Progenitor cell of endocrine pancreas (in vitro differentiated cells): ENCODE measurements at places on chromosomes 16 and 17. TPM values are rescaled to one million over a fixed set of nuclear protein-coding genes. Genes with fewer than 3 reads are reported as not detected.

GRCh38 chr16:58096249-58096648, 32.9 kb downstream of the CFAP20 start:
- H3K4me1 ChIP-seq: no peaks in the 10 kb centered on the region
- peaks cover 13% of the 10 kb centered on the region for H3K27me3 ChIP-seq
- H3K4me3 ChIP-seq: no peak overlapping the region

DNA sequence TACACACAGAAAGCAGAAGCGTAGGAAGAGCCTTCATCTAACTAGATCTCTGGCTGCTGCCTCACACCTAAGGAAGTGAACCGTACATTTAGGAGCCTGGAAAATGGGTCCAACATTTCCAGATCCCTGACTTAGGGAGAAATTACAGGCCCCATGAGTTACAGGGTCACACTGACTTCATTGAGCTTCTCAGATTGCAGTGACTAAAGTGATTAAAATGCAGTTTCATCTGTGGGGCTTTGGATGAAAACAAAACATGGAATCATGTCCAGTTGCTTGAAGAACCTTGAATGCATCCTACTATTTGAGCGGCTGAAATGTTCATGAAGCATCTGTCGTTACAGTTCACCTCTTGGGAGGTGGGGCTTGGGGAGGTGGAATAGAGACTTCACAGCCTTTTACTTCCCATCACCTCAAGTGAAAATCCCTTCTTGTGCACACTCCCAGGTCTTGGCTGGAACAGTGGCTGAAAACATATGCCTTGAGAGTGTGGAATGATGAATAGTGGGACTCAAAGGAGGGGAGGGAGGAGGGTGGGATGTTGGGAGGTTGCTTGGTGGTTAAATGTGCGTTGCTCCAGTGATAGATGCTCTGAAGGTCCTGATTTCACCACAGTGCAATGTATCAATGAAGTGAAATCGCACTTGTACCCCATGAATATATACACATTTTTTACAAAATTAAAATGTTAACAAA, 19.7 kb downstream of the TEKT3 start:
- H3K27me3 ChIP-seq: peaks cover 5% of the 10 kb centered on the region
- H3K4me3 ChIP-seq: no peak overlapping the region
- no peaks in the 10 kb centered on the region for H3K4me1 ChIP-seq
- DNase-seq: no peak
- H3K27ac ChIP-seq: no peak overlapping the region

DNA sequence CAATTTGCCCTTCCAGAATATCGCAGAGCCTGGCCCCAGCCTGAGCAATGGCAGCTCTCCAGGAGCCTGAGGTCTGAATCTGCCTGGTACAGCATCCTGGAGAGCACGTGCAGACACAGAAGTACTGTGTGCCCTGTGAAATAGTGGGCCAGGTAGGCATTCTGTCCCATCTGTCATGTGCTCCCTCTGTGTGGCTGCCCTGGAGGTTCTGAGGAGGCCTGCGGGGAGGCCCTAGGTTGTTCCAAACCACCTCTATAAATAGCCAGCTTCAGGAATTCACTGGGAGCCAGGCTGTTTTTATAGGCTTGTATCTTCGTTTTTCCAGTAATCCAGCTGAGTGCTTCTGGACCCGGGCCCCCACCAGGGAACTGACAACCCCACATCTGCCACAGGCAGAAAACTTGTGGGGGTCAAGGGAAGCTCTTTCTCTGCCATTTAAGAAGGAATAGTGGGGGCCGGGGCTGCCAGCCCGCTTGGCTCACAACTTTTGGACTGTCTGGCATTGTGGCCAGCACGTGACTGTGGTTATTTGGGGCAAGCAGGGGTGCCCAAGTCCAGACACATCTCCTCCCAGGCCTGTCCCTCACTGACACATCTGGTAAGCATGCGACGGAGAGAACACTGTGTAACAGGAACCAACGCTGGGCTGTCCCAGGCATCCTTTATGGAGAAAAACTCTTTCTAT, 356.3 kb upstream of the TNRC6C start:
- no peak overlapping the region for H3K4me3 ChIP-seq
- H3K4me1 ChIP-seq: no peaks in the 10 kb centered on the region

- H3K4me3 ChIP-seq: no peak overlapping the region
- peaks cover 12% of the 10 kb centered on the region for H3K4me1 ChIP-seq
Measured at GRCh38 chr16:74291577-74292208, 4.9 kb upstream of the PSMD7 start.

DNA sequence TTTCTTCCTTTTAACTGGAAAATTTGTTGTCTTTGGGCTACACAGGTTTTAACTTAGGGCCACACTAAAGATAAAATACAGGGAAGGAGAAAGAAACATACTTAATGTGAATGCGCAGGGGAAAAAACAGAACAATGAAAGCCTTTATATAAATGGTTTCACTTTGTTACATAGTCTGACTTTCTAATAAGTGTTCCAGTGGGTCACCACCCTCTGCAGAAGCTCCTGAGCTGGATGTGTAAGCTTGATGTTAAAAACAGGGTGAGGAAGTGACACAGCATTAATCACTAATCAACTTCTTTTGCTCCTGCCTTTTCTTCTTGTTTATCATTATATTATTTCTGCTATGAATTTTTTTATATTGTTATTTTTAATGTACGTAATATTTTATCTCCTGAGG, 445.6 kb upstream of the CA10 start:
- H3K4me3 ChIP-seq: no peak overlapping the region
- no peak for DNase-seq
- no peaks in the 10 kb centered on the region for H3K27me3 ChIP-seq
- H3K4me1 ChIP-seq: peaks cover 11% of the 10 kb centered on the region
- H3K27ac ChIP-seq: no peak overlapping the region

DNA sequence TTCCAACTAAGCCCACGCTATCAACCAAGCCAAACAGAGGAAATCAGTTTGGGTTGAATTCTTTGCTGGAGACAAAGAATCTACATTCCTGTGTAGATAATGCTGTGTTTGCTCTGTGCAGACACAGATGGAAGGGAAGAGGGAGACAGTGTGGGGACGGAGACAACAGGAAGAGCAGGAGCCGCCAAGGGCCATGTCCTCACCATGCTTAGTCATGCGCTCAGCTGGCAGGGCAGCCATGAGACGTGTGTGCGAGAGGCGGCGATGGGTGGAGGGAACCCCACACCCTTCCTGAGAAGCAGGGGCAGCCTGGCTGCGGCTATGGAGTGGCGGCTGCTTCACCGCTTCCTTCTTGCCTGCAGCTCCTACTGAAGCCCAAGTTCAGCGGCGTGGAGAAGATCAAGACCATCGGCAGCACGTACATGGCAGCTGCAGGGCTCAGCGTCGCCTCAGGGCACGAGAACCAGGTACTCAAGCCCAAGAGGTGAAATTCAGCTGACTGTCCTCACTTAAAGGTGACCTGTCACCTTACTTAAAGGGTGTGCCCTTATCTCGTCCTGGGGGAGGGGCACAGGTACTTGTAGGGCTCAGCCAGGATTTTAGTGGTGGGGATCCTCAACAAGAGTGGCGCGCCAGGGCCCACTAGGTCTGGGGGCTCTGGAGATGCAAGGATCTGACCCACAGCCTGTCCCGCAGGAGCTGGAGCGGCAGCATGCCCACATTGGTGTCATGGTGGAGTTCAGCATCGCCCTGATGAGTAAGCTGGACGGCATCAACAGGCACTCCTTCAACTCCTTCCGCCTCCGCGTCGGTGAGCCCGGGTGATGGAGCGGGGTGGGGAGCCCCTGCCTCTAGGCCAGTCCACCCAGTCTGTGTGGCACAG, 47.5 kb downstream of the ADCY7 start:
- peaks cover 17% of the 10 kb centered on the region for H3K4me1 ChIP-seq
- peak overlapping the region; percentile 88 for H3K27ac ChIP-seq
- H3K27me3 ChIP-seq: no peaks in the 10 kb centered on the region

The B4GALNT2 gene
- total RNA-seq: 0.07 and 0.11 TPM in 2 replicates

DNA sequence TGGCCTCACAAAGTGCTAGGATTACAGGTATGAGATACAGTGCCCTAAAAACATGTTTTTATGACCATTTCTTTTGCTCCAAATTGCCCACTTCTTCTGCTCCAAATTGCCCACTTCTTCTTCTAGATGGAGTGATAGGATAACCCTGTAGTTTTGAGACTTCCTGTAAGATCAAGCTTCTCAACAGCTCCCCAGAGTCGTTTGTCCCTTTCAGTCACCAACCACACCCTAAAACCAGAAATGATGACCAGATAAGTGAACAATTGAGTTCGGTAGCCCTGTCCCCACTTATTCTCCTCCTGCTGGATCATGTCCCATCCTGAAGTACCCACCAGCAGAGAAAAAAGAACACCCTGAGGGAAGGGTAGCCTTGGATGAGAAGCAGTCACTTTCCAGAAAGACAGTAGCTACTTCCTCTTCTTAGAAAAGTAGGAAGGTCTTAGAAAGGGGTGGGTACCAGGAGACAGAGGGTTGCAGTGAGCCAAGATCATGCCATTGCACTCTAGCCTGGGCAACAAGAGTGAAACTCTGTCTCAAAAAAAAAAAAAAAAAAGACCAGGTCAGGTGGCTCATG, 2.5 kb downstream of the ODAD4 start:
- peaks cover 15% of the 10 kb centered on the region for H3K4me1 ChIP-seq
- no peak overlapping the region for H3K27ac ChIP-seq
- H3K4me3 ChIP-seq: no peak overlapping the region
- no peaks in the 10 kb centered on the region for H3K36me3 ChIP-seq

GRCh38 chr17:78675316-78675616, 98.1 kb upstream of the DNAH17 start:
- H3K36me3 ChIP-seq: peaks cover 21% of the 10 kb centered on the region
- H3K4me3 ChIP-seq: no peak overlapping the region
- H3K4me1 ChIP-seq: peaks cover 3% of the 10 kb centered on the region
- H3K27me3 ChIP-seq: no peaks in the 10 kb centered on the region

The SALL1 gene
- total RNA-seq: 11.0 and 12.8 TPM in 2 replicates

DNA sequence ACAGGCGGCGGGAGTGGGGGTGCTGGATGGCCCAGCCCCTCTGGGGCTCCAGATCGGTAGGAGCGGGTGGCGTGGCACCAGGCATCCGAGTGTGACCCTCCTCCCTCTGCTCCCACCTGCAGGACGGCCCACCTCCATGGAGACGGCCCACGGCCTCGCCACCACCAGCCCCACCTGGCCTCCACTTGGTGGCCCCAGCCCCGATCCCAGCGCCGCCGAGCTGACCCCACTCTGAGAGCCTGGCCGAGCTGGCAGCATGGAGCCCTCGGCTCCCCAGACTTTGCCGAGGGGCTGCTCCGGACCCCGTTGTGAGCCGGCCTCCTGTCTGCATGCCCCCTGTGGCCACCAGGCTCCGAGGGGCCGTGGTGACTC, 4.7 kb upstream of the NUDT16L1 start:
- H3K27me3 ChIP-seq: no peaks in the 10 kb centered on the region
- no peak for DNase-seq
- no peak overlapping the region for H3K27ac ChIP-seq

GRCh38 chr17:1762901-1763898, 1.3 kb downstream of the SERPINF1 start:
- peaks cover 27% of the 10 kb centered on the region for H3K4me1 ChIP-seq
- no peak for DNase-seq
- no peaks in the 10 kb centered on the region for H3K27me3 ChIP-seq
- H3K27ac ChIP-seq: peak overlapping the region; percentile 92
- peak overlapping the region; percentile 84 for H3K4me3 ChIP-seq
- peaks cover 5% of the 10 kb centered on the region for H3K36me3 ChIP-seq

DNA sequence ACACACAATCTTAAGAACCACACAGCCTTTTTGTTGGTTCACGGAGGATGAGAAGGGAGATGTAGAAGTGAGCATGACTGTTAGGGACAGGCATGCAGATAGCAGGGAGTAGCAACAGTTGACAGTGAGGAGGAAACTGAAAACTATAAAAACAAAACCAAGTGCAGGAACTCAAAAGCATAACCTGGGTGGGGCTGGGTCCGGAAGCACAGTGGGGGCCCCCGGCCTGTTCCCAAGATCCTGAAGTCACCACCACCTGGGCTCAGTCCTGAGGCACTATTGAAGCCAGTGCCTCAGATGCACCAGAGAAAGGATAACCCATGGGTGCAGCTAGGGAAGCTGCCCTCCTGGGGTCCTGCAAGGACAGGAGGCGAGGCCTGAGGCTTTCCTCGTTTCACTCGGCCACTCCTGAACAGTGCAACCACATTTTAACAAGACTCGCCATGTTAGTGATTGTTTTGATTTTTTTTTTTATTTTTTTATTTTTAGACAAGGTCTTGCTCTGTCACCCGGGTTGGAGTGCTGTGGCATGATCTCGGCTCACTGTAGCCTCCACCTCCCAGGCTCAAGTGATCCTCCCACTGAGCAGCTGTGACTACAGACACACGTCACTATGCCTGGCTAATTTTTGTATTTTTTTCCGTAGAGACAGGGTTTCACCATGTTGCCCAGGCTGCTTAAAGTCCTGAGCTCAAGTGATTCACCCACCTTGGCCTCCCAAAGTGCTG, 27.7 kb upstream of the CBX4 start:
- DNase-seq: no peak
- peaks cover 21% of the 10 kb centered on the region for H3K27me3 ChIP-seq
- no peaks in the 10 kb centered on the region for H3K36me3 ChIP-seq
- no peaks in the 10 kb centered on the region for H3K4me1 ChIP-seq

The RCVRN gene
- not detected in 2 replicates for total RNA-seq

The FBXL20 gene
- total RNA-seq: 21.7 and 26.8 TPM in 2 replicates

- H3K27me3 ChIP-seq: no peaks in the 10 kb centered on the region
- H3K4me3 ChIP-seq: no peak overlapping the region
- H3K4me1 ChIP-seq: no peaks in the 10 kb centered on the region
- DNase-seq: no peak
- no peak overlapping the region for H3K27ac ChIP-seq
Measured at GRCh38 chr17:63609816-63610573, 9.3 kb downstream of the TACO1 start.

DNA sequence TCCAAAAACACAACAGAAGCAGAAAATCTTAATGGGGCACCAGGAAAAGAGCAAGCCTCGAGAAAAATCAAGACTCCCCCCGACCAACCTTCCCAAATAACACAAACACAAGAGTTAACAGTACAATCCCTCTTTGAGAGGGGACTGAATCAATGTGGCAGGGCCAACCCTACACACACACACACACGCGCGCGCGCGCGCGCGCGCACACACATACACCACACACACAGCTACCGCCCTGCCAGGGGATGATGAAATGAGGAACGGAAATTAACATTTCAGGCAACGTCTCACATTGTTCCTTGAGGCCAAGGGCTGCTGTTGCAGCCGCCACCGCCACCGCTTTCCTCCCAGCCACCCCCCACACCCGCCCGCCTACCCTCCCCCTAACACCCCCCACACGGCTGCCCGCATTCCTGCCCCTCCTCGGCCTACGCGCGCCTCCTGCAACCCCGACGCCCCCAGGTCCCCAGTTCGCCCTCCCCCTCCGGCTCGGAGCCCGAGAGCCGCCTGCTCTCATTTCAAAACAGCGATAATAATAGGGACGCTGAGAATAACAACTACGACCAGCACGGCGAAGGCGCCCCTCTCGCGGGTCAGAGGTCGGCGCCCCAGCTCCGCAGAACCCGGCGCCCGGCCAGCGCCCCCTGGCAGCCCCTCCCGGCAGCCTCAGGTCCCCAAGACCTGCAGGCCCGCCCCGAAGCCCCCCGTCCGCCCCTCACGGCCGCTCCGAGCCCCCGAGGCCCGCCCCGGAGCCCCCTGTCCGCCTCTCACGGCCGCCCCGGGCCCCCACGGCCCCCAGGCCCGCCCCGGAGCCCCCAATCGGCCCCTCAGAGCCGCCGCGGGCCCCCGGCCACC, 1.1 kb downstream of the ANKRD11 start:
- H3K27ac ChIP-seq: peak overlapping the region; percentile 98
- peaks cover 50% of the 10 kb centered on the region for H3K4me1 ChIP-seq
- H3K27me3 ChIP-seq: no peaks in the 10 kb centered on the region
